Lung microvascular endothelial cell (primary cell): ENCODE measurements at places on chromosomes 5 and 9. TPM values are rescaled to one million over a fixed set of nuclear protein-coding genes. Genes with fewer than 3 reads are reported as not detected.

TSSK1B gene
- total RNA-seq: not detected in 2 replicates

ACOT12 gene
- not detected in 2 replicates for total RNA-seq

GRCh38 chr5:68729678-68730077 is 364.1 kb upstream of the SLC30A5 start:
- no peak for DNase-seq

- DNase-seq: peak; percentile 66
Measured at GRCh38 chr5:135242021-135242865, 156.8 kb downstream of the MACROH2A1 start.

GRCh38 chr9:4537581-4537980 is 47.3 kb downstream of the SLC1A1 start:
- no peak for DNase-seq

GRCh38 chr9:109861918-109862317 is 81.9 kb downstream of the PALM2AKAP2 start:
- no peak for DNase-seq
